ENCODE measurements at places on chromosomes 6 and 20.

- DNase-seq: no peak
Measured at GRCh38 chr6:148311966-148312669, 30.5 kb upstream of the SASH1 start.

GRCh38 chr6:105384004-105384403 lies 18.9 kb downstream of the PREP start:
- DNase-seq: no peak

GRCh38 chr20:32033316-32033715 lies 18.7 kb upstream of the HCK start:
- no peak for DNase-seq

DNA sequence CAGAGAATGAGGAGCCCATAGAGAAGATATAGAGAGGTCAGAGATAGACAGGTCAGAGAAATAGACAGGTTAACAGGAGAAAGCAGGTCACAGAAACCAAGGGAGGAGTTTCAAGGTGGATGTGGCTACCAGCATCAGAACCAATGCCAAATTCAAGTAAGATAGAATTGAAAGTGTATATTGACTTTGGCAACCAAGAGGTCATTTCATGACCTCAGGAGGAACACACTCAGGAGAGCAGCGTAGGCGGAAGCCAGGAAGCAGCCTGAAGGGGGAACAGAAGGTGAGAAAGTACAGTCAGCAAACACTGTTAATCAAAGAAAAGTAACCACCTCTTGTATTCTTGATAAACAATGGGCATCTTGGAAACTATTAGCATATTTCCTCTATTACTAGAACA lies 33.9 kb upstream of the ALDH8A1 start:
- DNase-seq: no peak

GRCh38 chr6:14286144-14286543 lies 168.6 kb downstream of the CD83 start:
- peak; percentile 80 for DNase-seq

DNA sequence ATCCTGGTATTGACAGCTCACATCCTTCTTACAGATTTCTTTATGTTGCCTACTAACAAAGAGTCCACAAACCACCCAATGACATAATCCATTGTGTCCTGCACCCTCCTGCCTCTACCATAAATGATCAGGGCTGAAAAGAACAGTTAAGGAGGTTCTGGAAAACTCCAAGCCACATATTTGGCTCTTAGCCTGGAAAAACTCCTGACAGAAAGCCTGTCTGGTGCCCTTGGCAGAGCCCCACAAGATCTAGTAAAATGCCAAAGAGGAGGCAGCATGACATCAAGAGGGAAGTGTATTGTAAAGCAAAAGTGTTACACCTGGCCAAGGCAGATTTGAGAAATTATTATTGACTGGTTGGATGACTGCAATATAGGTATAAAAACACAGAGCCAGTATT lies 126.4 kb upstream of the VGLL2 start:
- no peak for DNase-seq

- peak; percentile 47 for DNase-seq
Measured at GRCh38 chr6:10478187-10479040, 42.7 kb upstream of the GCNT2 start.

- peak; percentile 74 for DNase-seq
Measured at GRCh38 chr20:25065625-25066338, 7.8 kb upstream of the ACSS1 start.

GRCh38 chr6:2240961-2241360 lies 4.4 kb downstream of the GMDS start:
- DNase-seq: no peak

DNA sequence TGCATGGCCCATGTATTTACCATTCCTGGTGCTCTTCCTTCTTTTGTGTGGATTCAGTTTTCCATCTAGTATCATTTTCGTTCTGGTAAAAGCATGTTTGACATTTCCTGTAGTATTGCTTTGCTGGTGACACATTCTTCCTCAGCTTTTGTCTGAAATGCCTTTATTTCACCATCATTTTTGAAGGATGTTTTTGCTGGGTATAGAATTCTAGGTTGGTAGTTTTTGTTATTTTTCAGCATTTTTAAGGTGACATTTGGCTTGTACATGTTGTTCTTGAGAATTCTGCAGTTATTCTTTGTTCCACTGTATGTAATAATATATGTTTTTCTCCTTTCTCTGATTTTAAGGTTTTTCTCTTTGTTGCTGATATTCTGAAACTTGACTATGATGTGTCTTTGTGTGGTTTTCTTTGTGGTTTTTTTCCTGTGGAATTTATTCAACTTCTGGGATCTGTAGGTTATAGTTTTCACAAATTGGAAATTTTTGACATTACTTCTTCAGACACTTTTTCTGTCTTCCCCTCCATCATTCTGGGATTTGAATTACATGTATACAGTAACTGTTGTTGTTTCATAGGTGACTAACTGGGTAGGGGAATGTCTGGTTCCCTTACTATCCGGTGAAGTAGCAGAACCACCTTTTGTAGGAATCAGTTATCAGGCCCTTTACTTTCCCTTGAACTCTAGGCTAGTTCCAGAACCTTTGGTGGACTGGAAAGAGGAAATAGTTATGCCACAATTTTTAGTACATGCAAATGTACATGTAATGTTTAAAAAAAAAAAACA lies 30.2 kb downstream of the SNX9 start:
- no peak for DNase-seq

- DNase-seq: no peak
Measured at GRCh38 chr6:111338843-111339242, 144.2 kb downstream of the REV3L start.

GRCh38 chr6:152184573-152184916 lies 377.1 kb downstream of the ESR1 start:
- DNase-seq: no peak

- no peak for DNase-seq
Measured at GRCh38 chr6:146316175-146316495, 227.5 kb upstream of the RAB32 start.

DNA sequence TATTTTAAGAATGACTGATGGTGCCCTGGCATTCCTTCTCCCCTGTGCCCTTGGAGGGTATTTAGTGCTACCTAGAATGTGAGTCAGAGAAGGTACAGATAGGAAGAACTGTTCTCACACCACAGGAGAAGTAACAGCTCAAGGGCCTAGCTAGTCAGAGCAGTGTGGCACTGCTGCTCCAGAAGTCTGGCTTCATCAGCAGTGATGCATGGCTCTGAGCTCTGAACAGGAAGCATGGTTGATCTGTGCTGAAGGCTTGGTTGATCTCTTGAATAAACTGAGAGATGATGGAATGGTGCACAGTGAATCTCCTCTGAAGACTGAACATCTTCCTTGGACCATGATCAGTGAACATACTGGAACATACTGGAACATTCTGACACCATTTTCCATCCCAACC lies 425.3 kb upstream of the SLC35B3 start:
- DNase-seq: no peak

All from hepatic stellate cell (primary cell).